ENCODE measurements at places on chromosomes 2 and 18. TPM values are rescaled to one million over a fixed set of nuclear protein-coding genes. Genes with fewer than 3 reads are reported as not detected.

- H3K4me3 ChIP-seq, result no peak overlapping the region
- H3K27me3 ChIP-seq, result no peaks in the 10 kb centered on the region
- H3K36me3 ChIP-seq, result no peaks in the 10 kb centered on the region
- no peak overlapping the region for H3K27ac ChIP-seq
- peaks cover 12% of the 10 kb centered on the region for H3K4me1 ChIP-seq
Observed at GRCh38 chr2:55054106-55054875, 4.0 kb upstream of the RTN4 start.

DNA sequence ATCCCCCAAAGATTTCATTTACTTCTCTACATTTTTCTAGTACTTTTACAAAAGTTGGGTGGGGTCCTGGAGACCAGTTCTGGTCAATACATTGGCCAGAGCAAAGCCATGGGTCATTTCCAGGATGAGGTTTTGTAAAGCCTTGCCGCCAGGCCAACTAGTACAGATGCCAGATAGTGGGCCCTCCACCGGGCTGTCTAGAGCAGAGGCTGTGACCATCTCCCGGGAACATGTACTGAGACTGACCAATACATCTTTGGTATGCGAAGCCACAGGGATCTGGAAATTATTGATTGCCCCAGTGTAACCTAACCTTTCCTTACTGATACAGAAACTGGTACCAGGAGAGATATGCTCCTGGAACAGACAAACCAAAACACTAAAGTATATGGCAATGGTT, 599.2 kb downstream of the ADCYAP1 start:
- H3K27me3 ChIP-seq, result no peaks in the 10 kb centered on the region
- no peaks in the 10 kb centered on the region for H3K36me3 ChIP-seq
- no peak for DNase-seq
- H3K4me1 ChIP-seq, result no peaks in the 10 kb centered on the region
- H3K27ac ChIP-seq, result no peak overlapping the region
- H3K4me3 ChIP-seq, result no peak overlapping the region

DNA sequence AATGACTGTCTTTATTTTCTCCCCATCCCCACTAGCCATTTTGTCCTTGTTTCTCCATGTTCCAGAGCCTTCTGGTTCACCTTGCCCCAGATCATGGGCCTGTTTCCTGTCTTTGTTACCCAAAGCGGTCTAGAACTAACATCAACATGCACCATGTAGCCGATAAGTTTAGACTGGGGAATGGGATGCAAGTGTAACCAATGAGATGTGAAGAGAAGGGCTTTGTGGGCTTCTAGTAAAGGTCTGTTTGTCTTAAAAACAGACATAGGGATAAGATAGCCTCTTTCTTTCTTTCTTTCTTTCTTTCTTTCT, 25.7 kb downstream of the INPP5D start:
- no peaks in the 10 kb centered on the region for H3K27me3 ChIP-seq
- peaks cover 4% of the 10 kb centered on the region for H3K4me1 ChIP-seq
- H3K36me3 ChIP-seq, result no peaks in the 10 kb centered on the region

DNA sequence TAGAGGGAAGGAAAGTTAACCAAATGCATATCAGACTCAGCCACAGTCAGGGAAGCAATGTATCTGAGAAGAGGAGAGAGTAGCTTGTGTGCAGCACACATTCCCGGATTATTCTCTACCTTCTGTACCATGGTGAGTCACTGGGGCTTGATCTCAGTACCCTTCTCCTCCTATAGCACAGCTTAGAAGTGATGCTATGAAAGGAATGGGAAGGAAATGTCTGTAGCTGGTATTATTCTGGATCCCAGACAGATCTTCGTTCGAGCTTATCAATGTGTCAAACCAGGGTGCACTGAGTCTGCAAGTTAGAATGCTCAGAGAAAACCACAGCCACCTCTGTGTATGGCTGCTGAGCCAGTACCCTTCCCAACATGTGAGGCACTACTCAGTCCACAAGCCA, 88.0 kb upstream of the NFU1 start:
- no peaks in the 10 kb centered on the region for H3K4me1 ChIP-seq
- no peak overlapping the region for H3K27ac ChIP-seq
- DNase-seq, result no peak
- H3K36me3 ChIP-seq, result peaks cover 74% of the 10 kb centered on the region

GRCh38 chr2:79782576-79783452, 270.0 kb downstream of the CTNNA2 start:
- no peak overlapping the region for H3K27ac ChIP-seq
- DNase-seq, result no peak
- no peak overlapping the region for H3K4me3 ChIP-seq
- no peaks in the 10 kb centered on the region for H3K36me3 ChIP-seq

DNA sequence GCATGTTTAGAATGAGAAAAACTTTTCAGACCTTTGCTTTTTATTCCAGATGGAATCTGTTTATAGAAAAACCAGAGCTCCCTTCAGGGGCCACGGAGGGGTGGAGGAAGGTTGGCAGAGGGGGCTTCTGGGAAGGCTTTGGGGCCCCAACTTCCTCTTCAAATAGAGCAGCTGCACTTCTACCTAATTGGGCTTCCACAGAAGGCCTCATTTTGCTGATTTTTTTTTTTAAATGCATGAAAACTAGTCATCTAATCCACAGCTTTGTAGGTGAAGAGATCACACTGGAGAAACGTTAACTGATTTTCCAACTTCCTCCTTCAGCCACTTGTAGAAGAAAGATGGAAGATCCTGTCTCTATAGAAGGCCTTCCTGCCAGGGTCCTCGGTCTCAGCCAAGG, 181.8 kb downstream of the BCL11A start:
- H3K27me3 ChIP-seq, result no peaks in the 10 kb centered on the region
- DNase-seq, result no peak
- no peak overlapping the region for H3K27ac ChIP-seq
- no peak overlapping the region for H3K4me3 ChIP-seq
- no peaks in the 10 kb centered on the region for H3K36me3 ChIP-seq

DNA sequence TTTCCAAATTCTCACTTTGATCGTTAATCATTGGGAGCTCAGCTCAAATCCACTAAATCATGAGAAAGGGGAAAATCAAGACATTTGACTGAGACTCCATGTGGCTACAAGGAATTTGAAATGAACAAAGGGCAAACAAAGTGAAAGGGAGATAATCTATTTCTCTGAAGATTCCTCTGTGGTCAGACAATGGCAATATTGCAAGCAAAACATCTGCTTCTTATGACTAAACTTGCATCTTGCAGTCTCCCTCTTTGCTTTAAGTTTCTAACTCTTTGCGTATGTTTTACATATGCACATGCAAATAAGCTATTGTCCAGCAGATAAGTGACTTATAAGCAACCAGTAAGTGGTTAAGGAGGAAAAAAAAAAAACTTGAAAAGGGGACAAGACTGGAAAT, 299.1 kb upstream of the NXPH2 start:
- H3K4me1 ChIP-seq, result no peaks in the 10 kb centered on the region
- no peak overlapping the region for H3K4me3 ChIP-seq
- no peak for DNase-seq
- no peaks in the 10 kb centered on the region for H3K36me3 ChIP-seq

DNA sequence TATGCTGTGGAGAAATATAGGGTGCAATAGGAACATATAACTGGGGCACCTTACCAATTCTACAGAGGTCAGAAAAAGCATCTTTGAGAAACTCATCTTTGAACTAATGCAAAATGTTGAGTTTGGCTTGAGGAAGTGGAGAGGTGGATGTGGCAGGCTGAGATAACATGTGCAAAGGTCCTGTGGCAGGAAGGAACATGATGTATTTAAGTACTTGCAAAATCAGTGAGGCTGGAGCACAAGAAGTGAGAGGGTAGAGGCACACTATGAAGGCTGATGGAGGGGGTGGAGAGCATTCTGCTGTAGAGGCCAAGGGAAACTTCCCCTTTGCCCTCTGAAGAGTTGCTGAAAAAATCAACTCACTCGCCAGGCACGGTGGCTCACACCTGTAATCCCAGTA, 14.7 kb upstream of the RAB1A start:
- no peak overlapping the region for H3K4me3 ChIP-seq
- no peaks in the 10 kb centered on the region for H3K4me1 ChIP-seq
- DNase-seq, result no peak
- H3K27me3 ChIP-seq, result peaks cover 12% of the 10 kb centered on the region
- no peaks in the 10 kb centered on the region for H3K36me3 ChIP-seq

DNA sequence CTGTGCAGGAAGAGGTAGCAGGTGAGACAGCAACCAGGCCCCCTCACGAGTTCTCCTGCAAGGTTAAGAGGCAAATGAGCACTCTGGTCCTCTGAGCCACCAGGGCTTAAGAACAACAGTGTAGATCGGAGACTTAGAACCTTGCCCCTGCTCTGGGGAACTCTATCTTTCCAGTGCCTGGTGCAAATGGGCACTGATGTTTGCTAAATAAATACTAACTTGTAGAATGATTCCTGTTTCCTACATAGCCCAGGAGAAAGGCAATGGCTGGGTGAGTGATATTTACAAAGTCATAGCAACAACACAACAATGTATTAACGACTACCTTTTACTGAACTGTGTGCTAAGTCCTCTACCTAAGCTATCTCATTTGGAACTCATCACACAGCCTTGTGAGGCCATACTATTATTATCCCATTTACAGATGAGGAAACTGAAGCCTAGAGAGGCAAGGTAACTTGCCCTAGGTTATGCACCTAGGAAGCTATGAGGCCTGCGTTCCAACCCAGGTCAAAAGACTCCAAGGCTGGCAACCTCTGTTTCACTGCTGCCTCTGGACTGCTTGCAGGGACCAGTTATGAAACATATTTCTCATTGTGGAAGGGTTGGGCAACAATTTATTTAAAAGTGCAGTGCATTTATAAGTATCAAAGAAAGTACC, 4.3 kb downstream of the ATP8B1 start:
- H3K36me3 ChIP-seq, result peaks cover 17% of the 10 kb centered on the region
- H3K27me3 ChIP-seq, result no peaks in the 10 kb centered on the region
- no peak overlapping the region for H3K4me3 ChIP-seq
- peak overlapping the region; percentile 15 for H3K27ac ChIP-seq
- peaks cover 39% of the 10 kb centered on the region for H3K4me1 ChIP-seq
- no peak for DNase-seq

- H3K4me1 ChIP-seq, result no peaks in the 10 kb centered on the region
- DNase-seq, result no peak
- H3K4me3 ChIP-seq, result no peak overlapping the region
- no peak overlapping the region for H3K27ac ChIP-seq
Observed at GRCh38 chr2:6580982-6581381, 284.7 kb downstream of the CMPK2 start.

- H3K4me3 ChIP-seq, result no peak overlapping the region
- peak; percentile 84 for DNase-seq
- no peaks in the 10 kb centered on the region for H3K27me3 ChIP-seq
- no peaks in the 10 kb centered on the region for H3K36me3 ChIP-seq
- peaks cover 16% of the 10 kb centered on the region for H3K4me1 ChIP-seq
Observed at GRCh38 chr2:240964704-240965295, 33.6 kb upstream of the SNED1 start.

DNA sequence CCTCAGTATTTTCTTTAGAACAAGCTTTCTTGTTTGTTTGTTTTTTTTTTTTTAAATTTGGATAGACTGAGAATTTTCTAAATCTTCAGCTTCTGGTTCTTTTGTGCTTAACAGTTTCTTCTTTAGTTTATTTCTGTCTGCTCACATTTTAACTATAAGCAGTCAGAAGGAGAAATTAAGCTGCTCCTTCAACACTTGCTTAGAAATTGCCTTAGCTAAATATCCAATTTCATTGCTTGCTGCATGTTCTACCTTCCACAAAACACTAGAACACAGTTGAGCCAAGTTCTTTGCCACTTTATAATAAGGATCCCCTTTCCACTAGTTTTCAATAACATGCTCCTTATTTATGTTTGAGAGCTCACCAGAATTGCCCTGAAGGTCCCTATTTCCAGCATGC, 57.7 kb downstream of the NBEAL1 start:
- H3K4me1 ChIP-seq, result no peaks in the 10 kb centered on the region
- H3K36me3 ChIP-seq, result peaks cover 11% of the 10 kb centered on the region
- H3K4me3 ChIP-seq, result no peak overlapping the region
- DNase-seq, result no peak
- no peaks in the 10 kb centered on the region for H3K27me3 ChIP-seq

GRCh38 chr2:237674731-237675276, 47.4 kb downstream of the LRRFIP1 start:
- H3K27ac ChIP-seq, result peak overlapping the region; percentile 96
- peaks cover 49% of the 10 kb centered on the region for H3K4me1 ChIP-seq
- peaks cover 4% of the 10 kb centered on the region for H3K36me3 ChIP-seq
- H3K4me3 ChIP-seq, result peak overlapping the region; percentile 56

DNA sequence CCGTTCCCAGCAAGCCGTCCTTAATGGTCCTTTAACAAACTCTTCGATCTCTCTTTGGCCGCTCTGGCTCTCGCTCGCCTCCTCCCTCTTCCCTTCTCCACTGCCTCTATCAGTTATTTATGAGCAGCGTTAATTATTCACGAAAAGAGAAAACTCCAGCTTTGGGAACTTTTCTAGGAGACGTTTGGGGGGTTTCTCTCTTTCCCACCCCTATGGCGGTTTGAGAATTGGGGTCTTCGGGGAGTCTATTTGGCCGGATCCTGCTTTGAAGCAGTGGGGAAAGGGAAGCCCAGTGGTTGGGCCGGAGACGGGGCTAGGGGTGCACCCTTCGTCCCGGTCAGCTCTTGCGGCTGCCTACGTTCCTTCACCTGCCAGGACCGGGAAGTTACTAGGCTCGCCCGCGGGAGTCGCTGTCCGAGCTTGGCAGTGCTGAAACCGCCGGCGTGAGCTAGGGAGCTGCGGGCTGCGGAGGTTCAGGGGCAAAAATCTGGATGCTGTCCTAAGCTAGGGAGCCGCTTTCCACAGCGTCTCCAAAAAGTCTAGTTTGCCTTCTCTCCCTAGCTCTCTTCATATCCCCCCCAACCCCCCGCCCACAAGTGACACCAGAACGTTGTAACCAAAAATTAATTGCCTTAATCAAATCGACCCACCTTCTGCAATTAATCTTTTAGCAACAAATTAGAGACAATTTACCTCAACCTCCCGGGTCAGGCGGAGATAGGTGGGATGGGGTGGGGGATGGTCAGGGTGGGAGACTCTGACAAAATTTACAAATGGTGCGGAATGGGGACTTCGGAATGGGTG, 8.9 kb upstream of the SKOR2 start:
- H3K4me3 ChIP-seq, result no peak overlapping the region
- H3K36me3 ChIP-seq, result no peaks in the 10 kb centered on the region
- no peak for DNase-seq
- no peaks in the 10 kb centered on the region for H3K4me1 ChIP-seq
- H3K27ac ChIP-seq, result no peak overlapping the region
- peaks cover 40% of the 10 kb centered on the region for H3K27me3 ChIP-seq

- H3K36me3 ChIP-seq, result no peaks in the 10 kb centered on the region
- H3K27me3 ChIP-seq, result no peaks in the 10 kb centered on the region
- peaks cover 18% of the 10 kb centered on the region for H3K4me1 ChIP-seq
- peak overlapping the region; percentile 22 for H3K27ac ChIP-seq
Observed at GRCh38 chr2:36663851-36664695, 32.4 kb upstream of the VIT start.

Gene RND3
- 298 TPM for total RNA-seq

Gene ZNF804A
- total RNA-seq, result not detected

Gene SOX11
- total RNA-seq, result 0.59 TPM

Gene GPR39
- 3.6 TPM for total RNA-seq

Gene G6PC2
- not detected for total RNA-seq

Gene RAB6C
- not detected for total RNA-seq

Gene LAMA1
- 8.3 TPM for total RNA-seq

Gene BMP10
- not detected for total RNA-seq

Gene RETSAT
- 41.6 TPM for total RNA-seq

Gene GKN1
- total RNA-seq, result 0.29 TPM

Measured in osteoblast (primary cell).